Nephron progenitor cell (in vitro differentiated cells): ENCODE measurements at places on chromosomes 1 and 21.
A peak's percentile ranks its signal among the peaks of the same experiment; 100 is the strongest.

- peak; percentile 8 for DNase-seq
Measured at GRCh38 chr21:33362044-33362555, 37.3 kb downstream of the IFNAR1 start.

GRCh38 chr1:179001451-179001850 is 24.2 kb upstream of the FAM20B start:
- no peak for DNase-seq

DNA sequence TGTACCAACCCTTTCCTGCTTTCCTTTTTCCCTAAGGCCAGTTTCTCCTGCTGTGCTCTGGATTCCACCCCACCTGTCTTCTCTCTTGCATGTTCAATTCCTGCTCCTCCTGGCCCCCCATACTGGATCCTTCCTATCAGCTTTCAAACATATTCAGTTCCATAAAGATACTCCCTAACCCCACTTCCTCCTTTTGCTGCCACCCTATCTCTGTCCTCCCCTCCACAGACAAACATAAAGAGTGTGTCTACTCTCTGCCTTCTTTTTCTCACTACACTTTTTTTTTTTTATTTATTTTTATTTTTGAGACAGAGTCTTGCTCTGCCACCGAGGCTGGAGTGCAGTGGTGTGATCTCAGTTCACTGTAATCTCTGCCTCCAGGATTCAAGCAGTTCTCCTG is 16.9 kb upstream of the RPF1 start:
- DNase-seq: no peak

- no peak for DNase-seq
Measured at GRCh38 chr1:90341516-90341915, 346.6 kb downstream of the ZNF326 start.

DNA sequence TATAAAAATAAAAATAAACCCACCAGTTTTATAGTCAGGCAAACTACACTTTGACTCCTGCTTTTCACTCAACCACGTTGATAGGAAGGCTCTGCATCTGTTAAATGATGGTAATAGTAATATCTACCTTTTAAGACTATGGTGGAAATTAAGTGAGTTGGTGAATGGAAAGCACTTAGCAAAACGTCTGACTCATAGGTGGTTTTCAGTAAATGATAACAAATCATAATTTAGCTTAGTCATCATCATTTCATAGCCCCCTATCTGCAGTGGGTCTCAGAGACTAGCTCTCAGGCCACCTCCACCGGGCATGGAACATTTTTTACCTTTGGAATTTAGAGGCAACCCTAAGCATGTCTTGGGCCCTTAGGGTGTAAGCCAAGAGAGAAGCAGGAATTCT is 160.0 kb downstream of the PDE4B start:
- no peak for DNase-seq

DNA sequence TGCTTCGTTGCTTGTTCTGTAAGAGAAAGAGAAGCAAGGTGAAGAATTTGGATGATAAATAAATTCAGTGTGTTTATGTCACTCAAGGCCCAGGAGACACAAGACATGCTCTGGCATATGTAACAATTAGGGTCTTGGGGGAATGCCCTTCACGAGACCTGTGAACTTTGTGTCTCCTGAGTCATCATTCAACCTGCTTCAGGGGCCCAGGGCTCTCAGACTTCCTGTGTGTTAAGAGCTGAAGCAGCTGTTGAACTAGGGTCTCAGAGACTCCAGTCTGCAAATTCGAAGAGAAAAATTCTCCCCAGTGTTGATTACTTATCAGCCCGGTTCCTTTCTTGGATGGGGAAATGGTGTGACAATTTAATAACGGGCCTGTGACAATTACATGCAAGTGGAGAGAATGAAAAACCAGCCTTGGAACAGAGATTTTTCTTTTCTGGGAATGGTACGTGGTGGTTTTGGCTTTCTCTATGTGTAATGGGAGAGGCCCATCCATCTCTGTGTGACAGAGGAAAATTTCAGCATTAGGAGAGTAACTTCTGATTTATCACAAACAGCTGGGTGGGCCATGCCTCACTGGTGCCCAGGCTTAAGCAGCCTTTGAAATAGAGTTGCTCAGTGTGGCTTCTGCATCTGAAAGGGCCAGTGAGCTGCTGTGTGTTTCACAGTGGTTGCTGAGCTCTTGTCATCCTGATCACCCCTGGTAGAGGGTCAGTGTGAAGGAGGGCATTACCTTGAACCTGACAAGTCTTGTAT is 22.4 kb downstream of the HUNK start:
- peak; percentile 38 for DNase-seq

DNA sequence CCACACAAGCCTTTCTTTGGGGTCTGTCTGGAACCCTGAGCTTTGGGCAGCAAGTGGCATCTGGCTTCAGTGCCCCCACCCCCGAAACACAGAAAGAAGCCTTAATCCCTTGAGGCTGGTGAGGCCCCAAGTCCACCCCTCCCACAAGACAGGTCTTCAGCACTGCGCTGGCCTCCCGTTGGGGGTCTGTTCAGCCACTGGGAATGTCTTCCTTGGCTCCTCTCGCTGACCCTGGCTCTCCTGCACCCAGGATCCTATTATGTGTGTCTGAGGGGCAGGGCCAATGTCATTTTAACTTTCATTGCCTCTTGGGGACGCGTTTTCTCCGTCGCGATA is 26.9 kb downstream of the ATP8B2 start:
- DNase-seq: no peak

DNA sequence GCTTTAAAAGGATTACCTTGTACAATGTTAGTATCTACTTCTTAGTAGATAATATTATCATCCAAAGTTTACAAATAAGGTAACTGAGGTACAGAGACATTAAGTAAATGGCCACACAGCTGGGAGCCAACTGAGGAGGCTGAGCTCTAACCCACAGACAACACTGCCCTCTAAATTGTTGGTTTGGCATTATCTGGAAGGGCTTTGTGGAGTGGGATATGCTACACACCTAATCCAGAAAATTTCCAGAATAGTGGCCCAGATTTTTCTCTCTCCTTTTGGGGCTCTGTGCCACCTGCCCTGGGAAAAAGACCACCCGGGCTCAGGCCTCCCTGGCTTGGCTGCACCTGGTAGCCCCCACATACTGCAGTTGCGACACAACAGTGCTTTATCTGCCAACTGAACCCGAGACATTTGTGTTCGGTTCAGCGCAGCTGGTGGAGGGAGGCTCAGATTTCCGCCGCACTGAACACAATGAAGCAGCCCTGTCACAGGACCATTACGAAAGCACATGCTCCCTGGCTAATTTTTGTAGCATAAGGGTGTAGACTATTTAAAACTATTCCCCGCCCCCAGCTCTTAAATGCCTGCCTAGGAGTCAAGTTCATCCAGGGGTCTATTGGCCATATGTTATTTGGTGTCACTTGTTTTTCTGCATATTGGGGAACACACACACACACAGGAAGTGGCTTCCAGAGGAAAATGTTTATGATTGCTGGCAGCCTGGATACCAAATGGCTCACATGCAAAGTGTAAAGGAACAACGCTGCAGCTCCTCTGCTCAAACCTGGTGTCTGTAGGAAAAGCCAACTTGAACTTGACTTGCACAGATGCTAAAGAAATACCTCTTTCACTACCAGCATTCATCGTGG is 92.3 kb upstream of the ESRRG start:
- DNase-seq: peak; percentile 40

DNA sequence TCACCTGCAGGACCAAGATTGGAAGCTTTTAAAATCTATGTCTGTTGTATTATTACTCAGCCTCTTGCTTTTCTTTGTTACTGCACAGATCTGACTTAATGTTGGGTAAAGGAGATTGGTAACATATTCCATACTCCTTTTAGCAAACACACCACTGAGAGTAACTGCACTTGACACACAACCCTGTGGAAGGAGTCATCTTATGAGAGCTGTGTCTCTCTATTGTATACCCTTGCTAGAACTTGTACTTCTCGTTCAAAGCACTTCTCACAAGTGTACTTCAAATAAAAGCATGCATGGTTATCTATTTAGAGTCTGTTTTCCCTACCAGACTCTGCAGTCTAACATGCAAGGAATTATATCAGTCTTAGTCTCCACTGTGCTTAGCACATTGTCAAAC is 813.4 kb downstream of the ADGRL2 start:
- no peak for DNase-seq

- DNase-seq: no peak
Measured at GRCh38 chr1:246527402-246528088, 20.5 kb upstream of the SMYD3 start.

DNA sequence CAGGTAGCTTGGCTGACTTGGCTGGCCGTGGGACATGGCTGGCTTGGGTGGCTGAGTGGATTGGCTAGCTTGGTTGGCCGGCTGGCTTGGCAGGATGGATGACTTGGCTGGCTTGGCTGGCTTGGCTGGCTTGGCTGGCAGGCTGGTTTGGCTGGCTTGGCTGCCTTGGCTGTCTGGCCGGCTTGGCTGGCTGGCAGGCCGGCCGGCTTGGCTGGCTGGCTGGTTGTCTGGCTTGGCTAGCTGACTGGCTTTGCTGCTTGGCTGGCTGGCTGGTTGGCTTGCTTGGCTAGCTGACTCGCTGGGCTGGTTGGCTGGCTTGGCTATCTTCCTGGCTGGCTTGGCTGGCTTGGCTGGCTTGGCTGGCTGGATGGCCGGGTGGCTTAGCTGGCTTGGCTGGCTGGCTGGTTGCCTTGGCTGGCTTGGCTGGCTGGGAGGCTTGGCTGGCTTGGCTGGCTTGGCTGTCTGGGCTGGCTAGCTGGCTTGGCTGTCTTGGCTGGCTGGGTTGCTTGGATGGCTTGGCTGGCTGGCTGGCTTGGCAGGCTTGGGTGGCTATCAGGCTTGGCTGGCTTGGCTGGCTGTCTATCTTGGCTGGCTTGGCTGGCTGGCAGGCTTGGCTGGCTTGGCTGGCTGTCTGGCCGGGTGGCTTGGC is 129.7 kb upstream of the FAM72C start:
- DNase-seq: peak; percentile 8

GRCh38 chr1:201475130-201475529 is 6.1 kb upstream of the PHLDA3 start:
- no peak for DNase-seq

- DNase-seq: no peak
Measured at GRCh38 chr1:230864441-230864840, 3.9 kb downstream of the C1orf198 start.

- no peak for DNase-seq
Measured at GRCh38 chr1:40842207-40842606, 20.0 kb downstream of the CITED4 start.

DNA sequence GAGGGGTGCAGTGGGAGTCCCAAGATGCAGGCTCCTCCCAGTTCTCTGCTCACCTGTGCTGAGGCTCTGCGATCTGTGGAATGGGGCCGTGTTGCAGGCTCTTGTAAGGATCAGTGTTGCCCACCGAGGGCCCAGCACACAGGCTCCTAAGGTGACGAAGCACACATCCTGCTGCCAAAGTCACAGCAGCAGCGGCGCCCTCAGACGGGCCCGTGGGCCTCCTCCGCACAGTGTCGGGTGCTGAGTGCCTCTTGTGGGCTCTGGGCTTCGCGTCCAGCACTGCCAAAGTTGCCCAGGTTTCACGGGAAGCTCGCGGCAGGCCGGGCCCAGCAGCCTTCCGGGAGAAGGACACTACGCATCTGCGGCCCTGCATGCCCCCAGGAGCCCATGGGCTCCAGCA is 72.1 kb upstream of the ABCG1 start:
- DNase-seq: no peak

- no peak for DNase-seq
Measured at GRCh38 chr1:204345941-204346645, 13.6 kb downstream of the PLEKHA6 start.
